ENCODE measurements at places on chromosomes 13 and 19.

- DNase-seq = no peak
Measured at GRCh38 chr13:96984051-96984508, 10.2 kb downstream of the OXGR1 start.

- no peak for DNase-seq
Measured at GRCh38 chr13:72890546-72890945, 108.6 kb downstream of the PIBF1 start.

DNA sequence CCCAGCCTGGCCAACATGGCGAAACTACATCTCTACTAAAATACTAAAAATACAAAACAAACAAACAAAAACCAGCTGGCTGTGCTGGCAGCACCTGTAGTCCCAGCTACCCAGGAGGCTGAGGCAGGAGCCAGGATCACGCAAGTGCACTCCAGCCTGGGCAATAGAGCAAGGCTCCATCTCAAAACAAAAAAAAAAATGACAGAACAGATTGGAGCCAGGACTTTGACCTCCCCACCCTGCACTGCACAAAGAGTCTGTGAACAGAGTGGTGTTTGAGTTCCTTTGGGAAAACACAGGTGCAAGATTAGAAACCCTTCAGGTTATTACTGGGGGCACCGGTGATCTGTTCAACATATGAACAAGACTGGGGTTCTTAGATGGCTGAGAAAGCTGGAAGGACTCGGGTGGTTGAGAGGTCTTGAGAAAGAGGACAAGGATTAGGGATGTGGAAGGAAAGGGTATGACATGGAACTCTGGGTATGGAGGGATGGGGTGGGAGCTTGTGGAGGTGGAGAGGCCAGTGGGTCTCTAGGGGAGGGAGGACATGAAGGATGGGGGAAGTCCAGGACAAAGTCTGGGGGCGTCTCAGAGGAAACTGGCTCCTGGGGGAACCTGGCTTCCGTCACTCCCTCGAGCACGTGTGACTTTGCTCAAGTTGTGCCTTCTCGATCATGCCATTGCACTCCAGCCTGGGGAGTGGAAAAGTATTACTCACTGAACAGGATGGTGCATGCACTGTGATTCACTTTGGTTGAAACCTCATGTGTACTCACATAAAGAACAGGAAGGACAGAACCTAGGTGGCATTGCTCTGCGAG lies 25.9 kb downstream of the RCN3 start:
- no peak for DNase-seq

- no peak for DNase-seq
Measured at GRCh38 chr13:41361491-41361890, 50.4 kb downstream of the NAA16 start.

GRCh38 chr13:52945348-52945747 lies 83.3 kb upstream of the OLFM4 start:
- DNase-seq = no peak

DNA sequence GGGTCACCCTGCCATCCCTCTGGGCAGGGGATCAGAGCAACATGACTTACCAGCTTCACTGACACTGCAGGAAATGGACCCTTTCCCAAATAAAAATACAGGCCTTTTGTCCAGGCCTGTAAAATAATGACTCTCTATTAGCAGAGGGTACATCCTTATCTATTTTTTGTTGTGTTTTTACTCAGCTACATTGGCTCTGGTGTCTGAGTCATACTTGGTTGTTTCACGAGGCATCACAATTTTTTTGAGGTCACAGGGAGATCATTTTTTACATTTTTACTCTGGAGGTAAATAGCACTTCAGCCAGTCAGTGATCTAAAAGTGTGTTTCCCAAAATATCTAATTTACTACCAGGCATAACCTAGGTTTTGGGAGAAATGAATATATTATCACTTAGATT lies 6.9 kb upstream of the HTR2A start:
- DNase-seq = no peak

DNA sequence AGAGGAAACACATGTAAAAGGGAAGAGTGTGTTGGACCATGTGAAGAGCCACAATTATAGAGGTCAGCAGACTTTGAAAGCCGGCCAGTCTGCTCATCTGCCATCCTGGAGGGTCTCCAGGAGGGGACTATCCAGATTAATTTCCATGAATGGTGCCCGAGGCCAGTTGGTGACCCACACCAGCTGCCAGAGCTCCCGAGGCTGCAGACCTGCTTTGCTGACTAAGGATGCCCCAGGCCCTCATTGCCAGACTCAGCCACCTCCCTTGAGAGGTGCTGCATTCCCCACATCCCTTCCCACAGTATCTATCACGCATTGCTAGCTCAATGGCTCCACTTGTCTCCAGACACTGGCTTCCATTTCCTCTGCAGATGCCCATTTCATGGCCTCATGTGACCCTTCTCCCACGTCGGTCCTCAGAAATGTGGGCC lies 110.3 kb downstream of the NALCN start:
- no peak for DNase-seq

DNA sequence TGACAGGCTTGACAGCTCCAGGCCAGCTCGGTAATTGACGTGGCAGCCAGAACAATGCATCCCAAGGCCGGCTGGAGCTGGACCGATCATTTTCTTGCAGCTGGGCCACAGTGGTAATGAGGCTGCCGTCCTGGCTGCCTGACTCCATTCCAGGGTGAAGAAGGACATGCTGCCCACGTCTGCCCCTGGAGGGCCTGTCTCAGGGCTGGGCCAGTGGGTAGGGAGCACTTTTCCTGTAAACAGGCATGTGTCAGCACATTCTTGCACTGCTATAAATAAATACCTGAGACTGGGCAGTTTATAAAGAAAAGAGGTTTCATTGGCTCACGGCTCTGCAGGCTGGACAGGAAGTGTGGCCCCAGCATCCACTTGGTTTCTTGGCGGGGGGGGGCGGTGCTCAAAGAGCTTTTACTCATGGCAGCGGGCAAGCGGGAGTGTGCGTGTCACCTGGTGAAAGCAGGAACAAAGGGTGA lies 38.1 kb upstream of the KCTD15 start:
- DNase-seq = no peak

- no peak for DNase-seq
Measured at GRCh38 chr19:1739960-1740629, 13.2 kb upstream of the ONECUT3 start.

All from stimulated activated CD4-positive, alpha-beta T cell treated with anti-CD3 and anti-CD28 coated beads, TNF-alpha, amount 100 ng/mL, for 1 hour (primary cell).